ENCODE measurements at places on chromosomes 6 and 20.

DNA sequence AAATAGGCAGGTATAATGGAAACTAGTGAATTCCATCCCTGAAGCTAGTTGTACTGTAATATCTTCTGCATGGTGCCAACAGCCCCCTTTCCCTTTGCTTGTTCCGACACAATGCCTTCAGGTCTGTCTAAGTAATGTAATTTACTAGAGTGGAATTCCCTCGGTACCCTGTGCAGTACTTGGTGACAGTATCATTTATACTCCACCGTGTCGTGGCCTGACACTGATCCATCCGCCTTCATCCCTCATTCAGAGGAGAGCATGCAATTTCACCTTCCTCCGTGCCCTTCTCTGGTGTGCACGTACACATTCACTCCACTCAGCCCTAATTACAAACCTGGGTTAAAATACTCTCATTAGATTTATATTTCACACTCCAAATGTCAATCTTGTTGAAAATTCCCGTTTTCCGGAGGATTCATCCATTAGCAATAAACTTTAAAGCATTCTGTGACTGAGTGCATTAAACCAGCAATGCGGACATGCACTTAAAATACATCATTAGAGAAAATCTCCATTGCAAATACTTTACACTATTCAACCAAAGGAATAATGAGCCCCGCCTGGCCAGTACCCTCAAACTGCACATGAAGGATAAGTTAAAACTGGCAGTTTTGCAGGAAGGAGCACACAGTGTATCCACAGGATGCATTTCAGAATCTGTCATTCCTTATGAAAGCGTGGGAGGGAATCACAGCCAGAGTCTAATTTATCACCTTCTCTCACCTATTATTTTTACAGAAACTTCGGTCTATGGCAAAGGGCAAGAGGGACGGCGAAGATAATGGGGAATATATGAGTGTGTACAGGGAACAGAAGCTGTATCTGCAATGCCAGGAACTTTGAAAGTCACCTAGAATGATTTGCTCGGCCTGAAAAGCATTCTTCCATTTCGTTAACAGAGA lies 182.5 kb downstream of the GJA10 start:
- DNase-seq = no peak

- no peak for DNase-seq
Observed at GRCh38 chr6:44250067-44250717, 3.3 kb downstream of the HSP90AB1 start.

- no peak for DNase-seq
Observed at GRCh38 chr6:73340048-73340447, 14.0 kb downstream of the DPPA5 start.

- DNase-seq = no peak
Observed at GRCh38 chr6:158638324-158638854, 6.2 kb downstream of the DYNLT1 start.

- DNase-seq = no peak
Observed at GRCh38 chr6:151002491-151002935, 137.0 kb downstream of the MTHFD1L start.

- DNase-seq = no peak
Observed at GRCh38 chr6:129843573-129843972, 17.5 kb downstream of the TMEM244 start.

DNA sequence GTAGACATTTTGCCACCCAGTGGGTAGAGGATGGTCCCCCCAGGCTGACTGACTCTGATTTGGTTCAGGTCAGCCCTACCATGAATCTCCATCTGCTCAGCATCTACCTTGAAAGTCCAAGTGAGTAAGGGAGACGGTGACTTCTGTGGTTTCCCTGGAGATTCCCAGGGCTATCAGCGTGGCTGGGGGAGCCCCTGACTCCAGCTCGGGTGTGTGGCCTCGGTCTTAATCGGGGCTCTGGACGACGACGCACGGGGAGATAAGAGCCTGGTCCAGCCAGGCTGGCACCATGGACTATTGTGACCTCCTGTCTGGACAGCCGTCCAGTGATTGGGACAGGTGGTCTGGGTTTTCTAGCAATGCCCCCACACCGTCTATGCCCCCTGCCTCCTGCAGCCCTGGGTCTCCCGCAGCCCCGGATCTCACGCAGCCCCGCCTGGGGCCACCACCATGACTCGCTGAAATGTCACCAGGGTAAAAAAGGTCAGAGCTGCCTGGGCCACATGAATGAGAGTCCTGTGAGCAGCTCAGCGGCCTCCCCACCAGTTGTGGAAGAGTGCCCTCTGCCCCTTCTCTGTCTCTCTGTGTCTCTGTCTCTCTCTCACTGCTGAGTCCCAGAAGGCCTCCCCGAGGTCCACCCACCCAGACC lies 47.1 kb upstream of the GATA5 start:
- DNase-seq = no peak

- DNase-seq = no peak
Observed at GRCh38 chr6:37121556-37121955, 48.4 kb upstream of the PIM1 start.

DNA sequence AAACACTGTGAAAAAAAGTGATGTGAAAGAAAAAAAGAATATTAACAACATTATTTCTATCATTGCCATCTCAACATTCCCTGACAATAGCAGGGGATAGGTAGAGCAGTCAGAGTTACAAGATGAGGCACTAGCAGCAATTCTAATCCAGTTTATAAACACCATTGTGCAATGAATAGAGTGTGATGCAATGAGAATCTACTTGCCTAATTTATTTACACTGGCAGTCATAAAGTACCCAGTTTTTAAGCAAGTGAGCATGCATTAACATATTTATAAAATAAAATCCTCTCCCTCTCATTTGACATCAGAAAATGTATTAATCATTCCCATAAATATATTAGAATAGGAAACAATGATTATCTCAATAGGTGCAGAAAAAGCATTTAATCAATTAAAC lies 2.5 kb upstream of the MANEA start:
- no peak for DNase-seq

DNA sequence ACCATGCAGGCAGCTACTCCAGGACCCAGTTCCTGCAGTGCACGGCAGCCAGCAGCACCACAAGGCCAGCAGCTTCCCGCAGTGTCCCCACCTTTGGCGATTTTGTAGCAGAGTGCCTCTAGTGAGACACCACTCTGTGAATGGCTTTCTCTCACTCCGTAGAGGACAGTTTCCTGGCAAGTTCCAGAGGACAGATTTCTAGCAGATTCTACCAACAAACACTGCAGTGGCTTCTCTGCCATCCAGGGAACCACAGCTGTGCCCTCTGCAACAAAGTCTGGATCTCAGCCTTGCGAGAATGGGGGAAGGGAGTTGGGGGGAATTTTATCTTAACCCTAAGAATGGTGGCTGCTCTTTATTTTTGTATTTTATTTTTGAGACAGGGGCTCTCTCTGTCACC lies 28.7 kb downstream of the SNHG17 start:
- DNase-seq = no peak

GRCh38 chr6:36597775-36598174 lies 3.6 kb downstream of the SRSF3 start:
- DNase-seq = no peak

DNA sequence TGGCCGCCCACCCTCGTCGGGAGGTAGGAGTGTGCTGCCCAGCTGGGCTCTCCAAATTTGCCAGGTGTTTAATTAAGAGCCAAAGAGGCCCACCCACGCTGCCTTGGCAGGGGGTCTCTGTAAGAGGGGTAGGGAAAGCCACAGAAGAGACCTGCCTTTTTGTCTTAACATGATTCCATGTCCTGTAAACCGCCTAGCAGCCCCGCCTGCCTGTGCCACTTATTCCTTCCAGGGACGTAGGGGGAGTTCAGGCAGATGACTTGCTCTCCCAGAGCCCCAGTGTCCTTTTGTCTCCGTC lies 2.1 kb downstream of the FAM210B start:
- DNase-seq = no peak
